ENCODE measurements at places on chromosomes 5 and 9. TPM values are rescaled to one million over a fixed set of nuclear protein-coding genes. Genes with fewer than 3 reads are reported as not detected.

Gene FGF10
- 8.8 TPM for total RNA-seq

- peak; percentile 34 for DNase-seq
Measured at GRCh38 chr5:142839711-142840346, 69.7 kb downstream of the ARHGAP26 start.

Gene IL3
- total RNA-seq: not detected

Gene MYOZ3
- total RNA-seq: 2.8 TPM

DNA sequence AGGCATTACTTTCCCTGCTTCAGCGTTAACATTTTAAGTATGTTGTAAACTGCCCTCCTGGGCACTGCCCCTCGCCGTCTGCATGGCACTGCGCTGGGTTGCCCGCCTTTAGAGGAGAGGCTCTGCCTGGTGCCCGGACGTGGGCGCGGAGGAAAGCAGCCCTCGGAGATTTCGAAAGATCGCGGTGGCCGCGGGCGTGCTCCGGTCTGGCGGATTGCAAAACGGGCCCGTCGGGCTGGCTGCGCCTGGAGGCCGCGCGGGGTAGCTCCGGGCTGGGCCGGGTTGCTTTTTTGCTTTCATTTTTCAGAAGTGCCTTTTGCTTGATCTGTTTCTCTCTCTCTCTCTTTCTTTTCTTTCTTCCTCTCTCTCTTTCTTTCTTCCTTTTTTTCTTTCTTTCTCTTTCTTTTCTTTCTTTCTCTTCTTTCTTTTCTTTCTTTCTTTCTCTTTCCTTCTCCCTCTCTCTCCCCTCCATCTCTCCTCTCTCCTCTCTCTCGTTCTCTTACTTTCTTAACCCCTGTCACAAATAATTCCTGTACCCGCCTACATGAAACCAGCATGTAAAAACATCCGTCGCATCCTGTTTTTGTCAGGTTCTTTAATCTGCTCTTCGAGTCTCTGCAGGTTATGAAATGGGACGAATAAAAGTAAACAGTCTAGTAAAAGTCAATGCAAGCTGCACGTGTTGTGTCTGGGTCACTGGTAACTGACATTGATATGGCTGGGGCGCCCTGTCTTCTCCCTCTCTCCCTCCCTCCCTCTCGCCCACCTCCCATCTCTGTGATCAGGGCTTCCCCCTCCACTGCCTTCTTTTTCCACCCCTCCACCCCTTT is 1.7 kb downstream of the FST start:
- peak; percentile 11 for DNase-seq

Measured in thoracic aorta (tissue), 2 donors.